ENCODE measurements at places on chromosomes 16 and 17.

DNA sequence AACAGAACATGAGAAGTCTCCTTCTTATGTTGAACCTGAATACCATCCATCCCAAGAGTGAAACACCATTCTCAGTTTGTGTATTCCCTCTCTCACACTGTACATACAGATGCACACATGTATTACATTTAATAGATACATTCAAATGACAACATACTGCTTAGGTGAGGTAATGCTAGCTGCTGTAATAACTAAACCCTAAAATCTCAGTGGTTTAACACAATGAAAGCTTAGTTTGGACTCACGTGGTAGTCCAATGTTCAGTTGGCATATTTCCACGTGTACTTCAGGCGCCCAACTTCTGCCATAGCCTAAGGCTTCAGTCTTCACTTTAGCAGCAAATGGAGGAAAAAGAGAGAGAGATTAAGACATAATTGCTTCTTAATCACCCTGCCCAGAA lies 351.1 kb upstream of the PMFBP1 start:
- no peak for DNase-seq

GRCh38 chr16:84813141-84813934 lies 6.4 kb upstream of the CRISPLD2 start:
- DNase-seq: no peak

DNA sequence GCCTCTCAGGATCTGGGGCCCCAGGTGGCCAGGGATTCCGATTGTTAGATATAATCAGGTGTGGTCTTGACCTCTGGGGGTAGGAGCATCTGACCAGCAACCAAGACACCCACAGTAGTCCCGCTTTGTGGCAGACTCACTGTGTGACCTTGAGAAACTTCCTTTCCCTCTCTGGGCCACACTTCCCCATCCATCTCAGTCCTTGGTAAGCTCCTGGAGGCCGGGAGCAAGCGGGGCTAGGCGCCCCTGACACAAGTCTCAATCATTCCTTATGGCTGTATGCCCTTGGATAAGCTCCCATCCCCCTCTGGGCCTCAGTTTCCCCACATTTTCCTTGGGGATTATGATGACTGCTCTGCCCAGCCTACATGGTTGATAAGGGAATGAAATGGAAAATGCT lies 21.3 kb downstream of the CPNE2 start:
- DNase-seq: no peak

- DNase-seq: no peak
Observed at GRCh38 chr16:68061396-68061795, 23.8 kb upstream of the NFATC3 start.

GRCh38 chr16:20280259-20280658 lies 47.1 kb downstream of the GP2 start:
- DNase-seq: no peak

DNA sequence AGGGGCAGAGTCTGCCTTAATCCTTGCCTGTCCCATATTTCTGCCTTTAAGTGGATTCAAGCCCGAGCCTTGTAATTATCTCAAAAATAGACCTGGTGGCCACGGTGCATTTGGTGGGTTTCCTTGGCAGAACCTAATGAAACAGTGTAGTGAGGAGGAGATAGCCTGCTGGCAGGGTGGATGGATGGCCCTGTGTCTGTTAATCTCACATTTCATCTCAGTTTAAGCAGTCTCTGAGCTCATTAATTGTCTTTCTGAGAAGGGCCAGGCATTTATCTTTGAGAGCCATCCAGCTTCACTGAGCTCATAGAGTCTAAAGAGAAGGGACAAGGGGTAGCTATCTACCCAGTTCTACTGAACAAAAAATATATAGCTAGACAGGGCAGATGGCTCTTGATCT lies 364.0 kb upstream of the EEF2KMT start:
- DNase-seq: no peak

GRCh38 chr16:24999856-25000461 lies 15.2 kb downstream of the ARHGAP17 start:
- no peak for DNase-seq

- no peak for DNase-seq
Observed at GRCh38 chr16:73002866-73003265, 45.1 kb downstream of the ZFHX3 start.

DNA sequence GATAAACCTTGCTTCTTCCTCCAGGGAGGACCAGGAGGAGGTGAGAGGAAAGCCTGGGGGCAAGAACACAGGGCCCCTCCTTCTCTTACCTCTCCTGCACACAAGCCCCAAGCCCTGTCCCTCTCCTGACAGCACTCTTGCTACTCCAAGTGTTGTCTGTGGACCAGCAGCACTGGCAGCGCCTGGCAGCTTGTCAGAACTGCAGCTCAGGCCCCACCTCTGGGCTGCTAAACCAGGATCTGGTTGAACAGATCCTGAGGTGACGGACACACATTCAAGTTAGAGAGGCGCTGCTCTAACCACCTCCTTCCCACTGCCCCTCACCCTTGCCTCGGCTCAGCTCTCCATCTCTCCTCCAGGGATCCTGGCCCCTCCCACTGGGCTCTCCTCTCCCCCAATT lies 56.5 kb downstream of the SRCIN1 start:
- DNase-seq: no peak

DNA sequence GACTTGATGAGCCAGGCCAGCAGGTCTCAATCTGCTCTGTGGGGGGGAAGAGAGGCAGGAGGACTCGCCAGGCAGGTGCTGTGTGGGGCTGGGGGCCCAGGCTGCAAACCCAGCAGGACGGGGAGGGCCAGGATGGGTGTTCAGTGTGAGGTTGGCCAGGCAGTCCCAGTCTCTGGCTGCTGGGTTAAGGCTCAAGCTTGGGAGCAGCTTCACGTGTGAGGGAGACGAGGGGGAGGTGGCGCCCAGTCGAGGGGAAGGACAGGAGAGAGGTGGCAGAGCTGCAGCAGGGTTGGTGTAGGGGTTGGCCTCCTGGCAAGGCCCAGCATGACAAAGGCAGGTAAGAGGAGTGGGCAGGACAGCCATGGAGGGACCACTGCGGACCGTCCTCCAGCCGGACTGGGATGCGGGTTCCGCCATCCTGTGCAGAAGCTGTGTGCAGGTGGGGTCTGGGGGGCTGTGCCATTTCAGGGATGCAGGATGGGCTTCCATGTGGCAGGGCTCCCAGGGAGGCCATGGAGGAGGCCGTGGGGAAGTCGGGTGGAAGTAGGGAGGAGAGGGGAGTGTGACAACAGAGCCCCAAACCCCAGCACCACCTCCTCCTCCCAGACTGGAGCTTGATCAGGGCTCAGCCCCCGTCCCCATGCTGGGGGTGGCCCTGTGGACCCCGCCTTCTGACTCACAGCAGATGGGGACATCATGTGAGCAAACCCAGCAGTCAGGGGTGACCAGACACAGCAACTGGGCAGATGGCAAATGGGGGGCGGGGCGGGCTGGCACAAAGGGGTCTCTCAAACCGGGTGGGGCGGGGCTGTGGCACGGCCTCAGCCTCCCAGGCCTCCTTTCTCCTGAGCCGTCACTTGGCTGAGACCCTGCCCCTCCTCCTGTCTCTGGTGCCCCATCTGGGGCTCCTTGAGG lies 2.8 kb downstream of the ADGRG1 start:
- DNase-seq: no peak

DNA sequence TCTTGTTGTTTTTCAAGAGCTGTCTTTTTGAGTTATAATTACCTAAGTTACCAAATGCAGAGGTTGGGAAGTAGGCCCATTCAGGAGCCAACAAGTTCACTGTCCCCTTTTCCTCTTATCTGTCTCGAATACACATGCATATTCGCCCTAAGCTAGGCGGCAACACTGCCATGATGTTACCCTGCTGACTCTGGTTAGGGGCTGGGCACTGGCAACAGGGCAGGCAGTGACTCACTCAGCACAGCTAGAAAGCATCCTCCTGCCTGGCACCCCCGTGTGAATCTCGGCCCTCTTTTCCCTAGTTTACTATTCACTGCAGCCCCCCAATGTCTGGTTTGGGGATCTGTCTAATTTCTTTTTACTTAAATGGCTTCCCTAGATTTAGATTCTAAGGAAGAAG lies 13.8 kb downstream of the DBF4B start:
- DNase-seq: no peak

GRCh38 chr16:9092978-9093344 lies 1.5 kb downstream of the HAPSTR1 start:
- DNase-seq: peak; percentile 19

DNA sequence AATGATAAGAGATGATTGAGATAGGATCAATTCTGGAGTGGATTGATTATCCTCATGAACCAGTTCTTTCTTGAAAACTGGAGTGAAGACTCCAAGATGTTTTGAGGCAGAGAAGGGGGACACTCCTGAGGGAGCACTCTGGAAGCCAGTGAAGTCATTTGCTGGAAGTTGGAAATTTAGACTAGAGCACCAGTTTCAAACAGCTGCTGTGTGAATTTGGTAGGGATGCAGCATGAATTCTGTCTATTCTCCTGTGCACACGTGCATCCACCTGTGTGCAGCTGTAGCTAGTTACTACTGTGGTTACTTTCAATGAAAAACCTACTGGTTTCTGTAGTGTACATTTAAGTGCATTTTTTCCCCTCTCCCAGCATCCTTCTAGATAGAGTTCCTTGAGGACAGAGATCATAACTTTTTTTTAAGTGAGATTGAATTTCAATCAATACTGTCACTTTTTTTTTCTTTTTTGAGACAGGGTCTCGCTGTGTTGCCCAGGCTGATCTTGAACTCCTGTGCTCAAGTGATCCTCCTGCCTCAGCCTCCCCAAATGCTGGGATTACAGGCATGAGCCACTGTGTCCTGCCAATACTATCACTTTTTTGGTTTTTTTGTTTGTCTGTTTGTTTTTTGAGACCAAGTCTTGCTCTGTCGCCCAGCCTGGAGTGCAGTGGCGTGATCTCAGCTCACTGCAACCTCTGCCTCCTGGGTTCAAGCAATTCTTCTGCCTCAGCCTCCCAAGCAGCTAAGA lies 65.9 kb downstream of the TUBD1 start:
- no peak for DNase-seq

DNA sequence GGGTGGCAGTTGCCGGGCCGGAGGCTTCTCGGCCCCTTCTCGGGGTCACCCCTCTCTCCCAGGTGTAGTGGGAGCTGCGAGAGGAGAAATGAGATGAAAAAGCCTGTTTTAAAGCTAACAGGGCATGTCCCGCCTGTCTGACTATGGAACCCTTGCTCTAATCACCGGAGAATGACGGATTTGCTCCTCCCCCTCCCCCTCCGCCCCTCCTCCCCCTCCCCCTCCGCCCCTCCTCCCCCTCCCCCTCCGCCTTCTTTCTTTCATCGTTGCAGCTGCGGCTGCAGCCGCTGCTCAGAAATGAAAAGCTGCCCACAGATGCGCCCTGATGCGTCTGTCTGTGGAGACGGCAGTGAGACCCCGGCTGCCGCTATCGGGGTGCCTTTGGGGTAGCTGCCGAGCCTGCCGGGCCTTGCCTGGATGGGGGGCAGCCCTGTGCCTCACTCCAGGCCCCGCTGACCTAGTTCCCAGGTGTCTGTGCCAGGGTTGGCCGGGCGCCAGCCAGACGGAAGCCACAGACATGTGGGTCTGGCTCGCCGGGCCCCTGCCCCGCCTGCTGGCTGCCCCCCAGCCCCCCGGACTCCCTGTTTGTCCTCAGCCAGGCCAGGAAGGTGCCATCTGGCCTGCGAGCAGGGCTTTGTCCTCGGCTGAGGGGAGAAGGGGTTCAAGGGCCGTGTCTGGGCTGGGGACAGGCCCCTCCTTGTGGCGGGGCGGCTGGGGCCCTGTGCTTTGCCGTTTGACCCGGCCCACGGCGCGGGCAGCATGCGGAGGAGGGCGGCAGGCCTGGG lies 37.7 kb downstream of the GINS2 start:
- no peak for DNase-seq

GRCh38 chr17:35243561-35244340 lies 879 bp downstream of the SLFN5 start:
- no peak for DNase-seq

GRCh38 chr16:58127033-58127556 lies 2.1 kb downstream of the CFAP20 start:
- DNase-seq: no peak

DNA sequence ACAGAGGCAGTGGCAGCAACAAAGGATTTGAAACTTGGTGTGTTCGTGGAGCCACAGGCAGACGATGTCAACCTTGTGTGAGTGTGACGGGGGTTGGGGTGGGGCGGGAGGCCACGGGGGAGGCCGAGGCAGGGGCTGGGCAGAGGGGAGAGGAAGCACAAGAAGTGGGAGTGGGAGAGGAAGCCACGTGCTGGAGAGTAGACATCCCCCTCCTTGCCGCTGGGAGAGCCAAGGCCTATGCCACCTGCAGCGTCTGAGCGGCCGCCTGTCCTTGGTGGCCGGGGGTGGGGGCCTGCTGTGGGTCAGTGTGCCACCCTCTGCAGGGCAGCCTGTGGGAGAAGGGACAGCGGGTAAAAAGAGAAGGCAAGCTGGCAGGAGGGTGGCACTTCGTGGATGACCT lies 25.5 kb downstream of the STH start:
- no peak for DNase-seq

- no peak for DNase-seq
Observed at GRCh38 chr17:2235792-2236366, 67.7 kb downstream of the SMG6 start.

DNA sequence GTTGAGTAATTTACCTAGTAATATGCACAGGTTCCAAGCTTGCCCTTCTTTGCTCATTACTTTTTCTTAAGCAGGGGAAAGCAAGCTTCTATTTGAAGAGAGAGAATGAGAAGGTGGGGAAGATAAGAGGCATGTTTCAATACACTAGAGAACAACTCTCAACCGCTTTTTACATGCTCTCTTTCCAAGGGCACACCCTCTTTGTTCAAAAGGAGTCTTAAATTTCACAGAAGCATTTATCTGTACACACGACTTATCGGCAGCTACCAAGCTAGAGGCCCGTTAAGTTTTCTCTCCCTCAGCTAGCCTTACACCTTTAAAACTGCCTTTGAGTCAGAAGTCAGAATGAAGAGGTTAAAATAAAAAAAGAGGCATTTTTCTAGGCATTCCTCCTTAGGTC lies 79.6 kb downstream of the STH start:
- no peak for DNase-seq

DNA sequence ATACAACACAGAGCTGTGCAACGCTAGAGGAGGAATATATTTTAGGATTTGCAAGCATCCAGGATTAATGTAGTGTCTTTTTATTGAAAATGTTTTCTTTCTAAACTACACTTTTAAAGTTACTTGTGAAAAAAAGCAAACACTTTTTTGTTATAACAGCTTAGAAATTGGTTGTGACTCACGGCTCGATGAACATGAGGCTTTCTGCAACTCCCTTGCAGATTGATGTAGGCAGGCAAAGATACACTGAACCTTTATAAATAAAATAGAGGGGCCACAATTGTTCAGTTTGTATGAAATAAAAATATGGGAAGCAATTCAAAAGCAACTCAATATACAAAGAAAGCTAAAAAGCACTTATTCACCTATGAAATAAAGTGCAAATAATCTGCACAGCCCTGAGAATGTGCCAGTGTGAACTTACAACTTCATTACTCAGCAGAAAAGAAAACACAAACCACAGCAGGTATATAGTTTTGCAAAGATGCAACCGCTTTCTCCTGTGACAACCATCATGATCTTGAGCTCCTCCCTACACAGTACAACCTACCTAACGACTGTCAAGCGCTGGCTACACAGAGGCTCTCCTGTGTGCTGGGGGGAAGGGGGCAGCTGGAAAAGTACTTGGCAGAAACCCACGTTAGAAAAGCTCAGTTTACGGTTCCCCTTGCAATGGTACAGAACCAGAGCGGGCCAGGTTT lies 948 bp downstream of the LUC7L start:
- no peak for DNase-seq

GRCh38 chr17:15891318-15891717 lies 53.6 kb upstream of the ADORA2B start:
- no peak for DNase-seq
